ENCODE measurements at places on chromosomes 6 and 20.

GRCh38 chr6:121531658-121532169 is 96.3 kb downstream of the GJA1 start:
- DNase-seq: no peak

DNA sequence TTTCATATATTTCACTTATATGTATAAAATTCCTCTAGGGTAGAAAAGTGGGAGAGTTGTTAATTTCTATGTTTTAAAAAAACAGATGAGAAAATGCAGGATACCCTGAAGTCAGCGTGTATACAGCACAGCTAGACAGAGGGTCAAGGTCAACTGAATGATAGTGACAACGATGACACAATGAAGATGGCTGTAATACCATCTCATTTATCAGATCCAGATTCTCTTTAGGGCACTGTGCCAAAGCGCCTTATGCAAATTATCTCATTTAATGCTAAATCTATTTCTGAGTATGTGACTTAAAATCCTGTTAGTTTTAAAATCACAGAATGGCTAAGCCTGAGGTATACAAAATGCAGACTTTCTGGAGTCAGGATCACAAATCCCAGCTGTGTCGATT is 431.4 kb upstream of the RUNX2 start:
- DNase-seq: no peak

GRCh38 chr6:34460796-34461507 is 4.9 kb upstream of the PACSIN1 start:
- no peak for DNase-seq

- peak; percentile 67 for DNase-seq
Measured at GRCh38 chr6:112016320-112016719, 37.6 kb upstream of the CCN6 start.

- peak; percentile 4 for DNase-seq
Measured at GRCh38 chr6:150301846-150302519, 66.8 kb upstream of the IYD start.

DNA sequence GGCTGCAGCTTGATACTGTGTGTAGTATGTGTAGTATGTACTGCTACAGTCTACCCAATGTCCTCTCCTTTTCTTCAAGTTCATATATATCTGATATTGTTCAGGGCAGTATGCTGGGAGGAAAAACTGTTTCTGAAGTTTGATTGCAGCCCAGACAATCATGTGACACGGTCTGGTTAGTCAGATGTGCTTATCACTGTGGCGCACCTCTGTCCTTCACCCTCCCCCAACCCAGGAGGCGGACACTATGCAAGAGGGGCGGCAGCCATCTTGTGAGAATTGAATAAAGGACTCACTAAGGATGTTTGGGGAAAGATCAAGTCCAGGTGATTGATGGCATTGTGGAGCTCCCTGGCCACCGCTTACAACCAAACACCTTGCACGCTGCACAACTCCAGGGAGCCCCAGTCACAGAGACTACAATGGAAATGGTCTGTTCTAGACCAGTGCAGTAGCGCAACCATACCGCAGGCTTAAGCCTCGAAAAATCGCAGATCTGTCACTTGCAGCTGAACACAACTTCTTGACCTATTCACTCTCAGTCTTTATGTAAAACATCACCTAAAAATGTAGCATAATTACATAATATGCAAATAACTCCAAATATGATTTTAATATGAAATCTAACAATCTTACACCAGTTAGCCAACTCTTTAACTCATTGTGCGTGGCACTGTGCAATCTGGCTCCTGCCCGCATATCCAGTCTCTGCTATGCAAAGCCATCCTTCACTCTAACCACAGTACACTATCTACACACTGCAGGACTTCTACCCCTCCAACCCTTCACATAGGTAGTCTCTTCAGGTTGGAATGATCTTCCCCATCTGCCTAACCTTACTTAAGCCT is 79.3 kb downstream of the VGLL2 start:
- no peak for DNase-seq

DNA sequence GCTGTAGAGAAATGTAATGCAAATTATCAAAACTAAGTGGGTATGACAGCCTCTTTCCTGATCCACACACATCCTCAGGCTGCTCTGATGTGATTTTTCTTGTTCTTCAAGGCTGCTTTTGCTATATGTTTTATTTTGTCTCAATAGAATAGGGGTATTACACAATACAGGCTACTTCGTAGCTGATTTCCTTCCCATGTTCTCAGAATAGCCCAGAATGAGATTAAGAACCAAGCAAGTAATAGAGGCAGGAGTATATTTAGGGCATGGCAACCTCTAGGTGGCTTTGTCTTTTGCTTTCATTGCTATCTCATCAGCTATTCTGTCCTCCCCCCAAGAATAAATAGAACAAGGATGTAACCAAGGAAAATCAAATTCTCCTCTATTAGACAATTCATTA is 241.8 kb downstream of the ALDH8A1 start:
- no peak for DNase-seq

DNA sequence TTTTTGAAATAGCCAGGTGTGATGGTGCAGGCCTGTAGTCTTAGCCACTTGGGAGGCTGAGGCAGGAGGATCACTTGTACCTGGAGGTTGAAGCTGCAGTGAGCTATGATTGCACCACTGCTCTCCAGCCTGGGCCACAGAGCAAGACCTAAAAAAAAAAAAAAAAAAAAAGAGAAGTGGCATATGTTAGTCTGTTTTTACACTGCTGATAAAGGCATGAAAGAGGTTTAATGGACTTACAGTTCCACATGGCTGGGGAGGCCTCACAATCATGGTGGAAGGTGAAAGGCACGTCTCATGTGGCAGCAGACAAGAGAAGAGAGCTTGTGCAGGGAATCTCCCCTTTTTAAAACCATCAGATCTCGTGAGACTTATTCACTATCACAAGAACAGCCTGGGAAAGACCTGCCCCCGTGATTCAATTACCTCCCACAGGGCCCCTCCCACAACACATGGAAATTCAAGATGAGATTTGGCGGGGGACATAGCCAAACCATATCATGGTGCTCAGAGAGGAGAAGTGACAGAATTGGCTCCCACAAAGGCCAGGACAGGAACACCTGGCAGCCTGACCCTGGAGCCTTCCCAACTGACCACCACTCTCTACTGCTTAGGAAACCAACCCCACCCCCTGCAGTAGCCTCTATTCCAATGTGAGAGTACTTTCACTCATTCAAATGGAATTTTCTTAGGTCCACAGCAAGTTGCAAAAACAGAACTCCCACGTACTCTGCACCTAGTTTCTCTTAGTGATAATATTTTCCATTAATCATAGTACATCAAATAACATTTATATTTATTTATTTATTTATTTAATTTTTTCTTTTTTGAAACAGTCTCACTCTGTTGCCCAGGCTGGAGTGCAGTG is 29.8 kb downstream of the ARHGAP40 start:
- DNase-seq: no peak

DNA sequence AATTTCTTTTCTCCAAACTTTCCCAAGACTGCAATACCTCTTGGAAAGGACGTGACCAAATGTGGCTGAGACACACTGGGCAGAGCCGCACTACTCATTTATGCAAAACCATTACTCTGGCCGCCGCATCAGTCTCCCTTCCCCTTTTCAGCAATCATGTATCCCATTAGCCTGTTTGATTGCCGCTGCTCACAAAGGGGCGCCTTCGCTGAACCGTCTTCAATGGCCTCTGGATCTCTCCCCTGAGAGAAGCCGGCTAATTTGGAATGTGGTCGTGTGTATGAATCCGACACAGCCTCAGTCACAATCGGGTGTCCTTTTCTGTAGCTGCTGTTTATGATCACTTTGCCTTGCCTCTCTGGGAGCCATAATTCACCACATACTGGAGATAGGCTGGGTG is 361.1 kb downstream of the ZFAND3 start:
- DNase-seq: no peak

- no peak for DNase-seq
Measured at GRCh38 chr6:156378853-156379252, 398.3 kb upstream of the ARID1B start.

- no peak for DNase-seq
Measured at GRCh38 chr6:63945987-63946386, 310.4 kb downstream of the PHF3 start.

DNA sequence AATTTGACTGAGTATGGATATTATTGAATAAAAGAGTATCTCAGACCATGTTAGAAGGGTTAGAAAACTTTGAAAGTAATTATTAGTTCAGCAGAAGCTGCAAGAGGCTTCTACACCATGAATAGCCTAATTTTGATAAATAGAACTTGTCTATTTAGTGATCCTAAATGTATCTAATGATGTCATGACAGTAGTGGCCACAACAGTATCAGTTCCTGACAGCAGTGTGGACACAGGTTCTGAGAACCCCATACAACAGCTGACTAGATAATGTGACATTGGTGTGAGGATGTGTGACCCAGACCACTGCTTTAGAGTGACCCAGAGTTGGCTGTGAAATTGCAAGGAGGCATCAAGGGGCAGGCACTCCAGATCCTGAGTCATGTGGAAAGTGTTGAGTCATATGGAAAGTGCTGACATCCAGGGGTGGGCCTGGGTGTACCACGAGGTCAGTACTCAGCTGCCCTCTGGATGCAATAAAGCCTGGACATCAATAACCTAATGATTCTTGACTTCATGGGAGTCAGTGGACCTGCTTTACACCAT is 754.7 kb downstream of the DHX35 start:
- no peak for DNase-seq

DNA sequence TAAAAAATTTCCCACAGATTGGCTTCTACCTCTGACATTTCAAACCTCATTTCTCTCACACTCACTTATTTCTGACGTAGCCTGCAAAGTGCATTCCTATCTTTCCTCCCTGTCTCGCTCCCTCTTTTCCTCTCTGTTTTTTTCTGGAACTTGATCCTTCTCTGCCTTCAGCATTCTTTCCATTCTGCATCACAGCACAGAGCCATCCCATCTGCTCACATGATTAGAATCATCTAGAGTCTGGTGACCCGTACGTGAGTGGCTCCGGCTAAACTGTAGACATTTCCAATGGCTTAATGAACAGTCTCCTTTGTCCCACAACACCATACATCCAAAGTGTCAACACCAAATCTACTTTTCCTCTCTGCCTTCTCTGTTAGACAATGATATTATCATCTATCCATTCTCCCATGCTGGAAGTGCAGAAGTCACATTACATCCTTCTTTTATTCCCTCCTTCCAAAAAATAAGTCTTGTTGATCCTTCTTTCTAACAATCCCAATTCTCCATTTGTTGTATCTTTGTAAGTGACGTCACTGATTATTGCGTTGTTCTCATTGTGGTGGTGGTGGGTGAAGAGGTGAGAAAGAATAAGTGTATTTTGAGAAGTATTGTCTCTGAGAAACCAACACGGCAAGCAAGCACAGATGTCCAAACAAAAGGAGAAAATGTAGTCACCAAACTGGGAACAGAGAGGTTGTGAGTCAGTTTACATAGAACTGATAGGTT is 41.6 kb downstream of the OPRM1 start:
- no peak for DNase-seq

- DNase-seq: no peak
Measured at GRCh38 chr6:41955412-41955811, 13.8 kb upstream of the CCND3 start.

All from stimulated activated CD4-positive, alpha-beta T cell treated with anti-CD3 and anti-CD28 coated beads, Interleukin-12 subunit alpha, Interleukin-12 subunit beta, amount 100 ng/mL, for 48 hours (primary cell).